ENCODE measurements at places on chromosomes 11 and 22. TPM values are rescaled to one million over a fixed set of nuclear protein-coding genes. Genes with fewer than 3 reads are reported as not detected.
A peak's percentile ranks its signal among the peaks of the same experiment; 100 is the strongest.

DNA sequence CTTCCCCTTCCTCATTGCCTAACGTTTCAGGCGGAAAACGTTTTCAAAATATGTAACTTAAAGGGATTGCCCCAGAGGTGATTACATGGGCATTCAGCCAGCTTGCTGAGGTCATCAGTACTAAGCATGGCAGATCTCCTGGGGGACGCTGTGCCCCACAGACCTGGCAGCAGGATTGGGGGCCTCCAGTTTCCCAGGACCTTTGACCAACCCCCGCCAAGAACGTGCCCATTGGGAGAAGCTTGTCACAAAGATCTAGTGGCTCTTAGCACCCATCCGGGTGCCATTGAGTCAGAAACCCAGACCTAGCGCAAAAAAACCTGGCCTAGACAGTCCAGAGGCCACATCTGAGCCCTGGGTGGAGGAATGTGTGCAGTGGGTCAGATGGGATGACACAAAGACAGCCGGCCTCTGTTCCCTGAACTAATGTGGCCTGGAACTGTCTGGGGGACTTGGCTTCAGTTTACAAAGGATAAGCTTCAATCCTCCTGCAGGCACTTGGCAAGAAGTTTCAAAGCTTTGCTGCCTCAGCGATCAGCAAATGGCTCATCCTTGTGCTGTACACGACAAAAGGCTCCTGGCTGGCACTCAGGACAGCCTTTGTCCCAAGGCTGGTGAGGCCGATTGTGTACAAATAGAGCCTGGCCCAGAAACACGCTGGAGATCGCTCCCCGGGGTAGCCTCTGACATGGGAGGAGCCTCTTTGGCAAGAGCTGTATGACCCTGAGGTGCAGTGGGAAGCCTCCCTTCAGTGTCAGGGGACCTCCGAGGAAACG lies 9.5 kb downstream of the C1QTNF6 start:
- DNase-seq: peak; percentile 44

DNA sequence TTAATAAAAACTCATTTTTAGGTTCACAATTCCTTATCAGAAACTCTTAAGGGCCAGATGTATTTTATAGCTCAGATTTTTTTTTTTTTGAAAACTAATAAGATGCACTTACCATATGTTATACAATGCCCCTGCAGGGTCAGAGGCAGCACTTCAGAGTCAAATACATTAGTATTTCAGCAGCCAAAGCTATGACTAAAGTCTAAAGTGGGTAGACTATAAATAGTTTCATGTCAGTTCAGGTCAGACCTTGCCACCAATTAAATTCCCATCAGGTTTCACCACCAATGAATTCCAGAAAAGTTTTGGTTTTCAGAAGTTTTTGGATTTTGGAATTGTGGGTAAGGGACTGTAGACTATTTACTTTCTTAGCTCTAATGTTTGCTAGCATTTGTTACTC lies 75.9 kb downstream of the FAM83F start:
- no peak for DNase-seq

- DNase-seq: peak; percentile 66
Measured at GRCh38 chr11:10305262-10305963, 540 bp downstream of the ADM start.

UCP2 gene
- 27.4 TPM for total RNA-seq

Measured in aorta (tissue), 5 donors.